Omental fat pad (tissue), 4 donors: ENCODE measurements at places on chromosomes 2 and 18. TPM values are rescaled to one million over a fixed set of nuclear protein-coding genes. Genes with fewer than 3 reads are reported as not detected.

DNA sequence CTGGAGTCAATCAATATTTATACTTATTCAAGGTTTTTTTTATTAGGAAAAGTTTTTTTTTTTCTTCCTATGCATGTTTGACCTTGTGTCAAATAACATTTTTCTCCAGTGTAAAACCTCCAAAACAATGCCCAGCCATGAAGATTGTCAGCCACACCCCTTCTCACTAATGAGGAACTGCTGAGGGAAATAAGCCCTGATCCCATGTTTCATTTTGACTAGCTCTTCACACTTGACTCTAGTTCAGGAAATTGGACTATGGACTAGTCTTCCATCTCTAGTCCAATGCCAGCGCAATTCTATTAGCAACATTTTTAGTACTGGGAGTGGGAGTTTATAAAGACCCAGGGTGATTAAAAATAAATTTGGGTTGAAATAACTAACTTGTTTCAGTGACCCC is 275.6 kb upstream of the CXCR4 start:
- DNase-seq: no peak

DNA sequence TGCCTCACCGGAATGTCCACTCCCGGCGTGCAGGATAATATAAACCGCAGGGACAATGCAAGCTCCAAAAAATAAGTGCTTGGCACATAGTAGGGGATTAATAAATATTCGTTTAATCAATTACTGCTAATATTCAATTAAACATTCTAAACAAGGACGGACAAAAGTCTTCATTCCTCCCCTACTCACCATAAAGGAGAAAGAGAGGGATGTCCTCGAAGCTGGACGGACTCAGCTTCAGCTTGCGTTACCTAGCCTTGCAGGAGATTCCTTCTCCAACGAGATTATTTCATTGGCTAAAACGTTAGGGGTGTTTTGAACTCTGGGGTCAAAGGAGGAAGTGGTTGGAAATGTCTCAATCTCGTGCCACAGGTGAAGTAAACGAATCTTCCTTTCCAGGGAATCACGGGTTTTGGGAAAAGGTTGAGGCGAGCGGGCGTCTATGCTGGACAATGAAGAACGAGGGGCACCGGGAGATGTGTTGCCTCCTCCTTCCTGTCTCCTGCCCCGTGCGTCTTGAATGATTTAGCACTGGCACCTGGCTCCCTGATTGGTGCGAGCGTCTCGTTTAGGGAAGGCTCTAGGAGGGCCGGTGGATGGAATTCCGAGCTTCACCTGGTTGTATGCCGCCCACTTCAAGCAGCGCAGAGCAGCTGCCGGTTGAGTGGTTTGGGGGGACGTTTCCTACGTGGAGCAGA is 2.0 kb upstream of the GAD1 start:
- no peak for DNase-seq

DNA sequence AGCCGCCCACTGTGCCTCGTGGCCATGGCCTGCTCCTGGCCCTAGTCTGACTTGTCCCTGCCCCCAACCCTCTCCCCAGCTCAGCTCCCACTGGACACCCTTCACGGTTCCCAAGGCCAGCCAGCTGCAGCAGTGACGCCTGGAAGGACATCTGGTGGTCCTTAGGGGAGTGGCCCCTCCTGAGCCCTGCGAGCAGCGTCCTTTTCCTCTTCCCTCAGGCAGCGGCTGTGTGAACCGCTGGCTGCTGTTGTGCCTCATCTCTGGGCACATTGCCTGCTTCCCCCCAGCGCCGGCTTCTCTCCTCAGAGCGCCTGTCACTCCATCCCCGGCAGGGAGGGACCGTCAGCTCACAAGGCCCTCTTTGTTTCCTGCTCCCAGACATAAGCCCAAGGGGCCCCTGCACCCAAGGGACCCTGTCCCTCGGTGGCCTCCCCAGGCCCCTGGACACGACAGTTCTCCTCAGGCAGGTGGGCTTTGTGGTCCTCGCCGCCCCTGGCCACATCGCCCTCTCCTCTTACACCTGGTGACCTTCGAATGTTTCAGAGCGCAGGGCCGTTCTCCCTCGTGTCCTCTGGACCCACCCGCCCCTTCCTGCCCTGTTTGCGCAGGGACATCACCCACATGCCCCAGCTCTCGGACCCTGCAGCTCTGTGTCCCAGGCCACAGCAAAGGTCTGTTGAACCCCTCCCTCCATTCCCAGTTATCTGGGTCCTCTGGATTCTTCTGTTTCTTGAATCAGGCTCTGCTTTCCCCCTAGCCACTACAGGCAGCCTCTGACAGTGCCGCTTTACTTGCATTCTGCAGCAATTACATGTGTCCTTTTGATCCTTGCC is 35.8 kb downstream of the ANO7 start:
- no peak for DNase-seq

- DNase-seq: no peak
These were observed 442.3 kb upstream of the RGPD4 start for GRCh38 chr2:107384422-107384821.

GRCh38 chr2:230457073-230457768 is 41.2 kb downstream of the SP100 start:
- no peak for DNase-seq

GRCh38 chr18:24831871-24832665 is 371.6 kb downstream of the HRH4 start:
- DNase-seq: no peak

GRCh38 chr2:202158796-202159195 is 79.6 kb downstream of the SUMO1 start:
- DNase-seq: no peak

GRCh38 chr18:41940506-41941215 is 14.4 kb upstream of the PIK3C3 start:
- no peak for DNase-seq

GRCh38 chr2:202736826-202737225 is 102.1 kb downstream of the FAM117B start:
- no peak for DNase-seq

DNA sequence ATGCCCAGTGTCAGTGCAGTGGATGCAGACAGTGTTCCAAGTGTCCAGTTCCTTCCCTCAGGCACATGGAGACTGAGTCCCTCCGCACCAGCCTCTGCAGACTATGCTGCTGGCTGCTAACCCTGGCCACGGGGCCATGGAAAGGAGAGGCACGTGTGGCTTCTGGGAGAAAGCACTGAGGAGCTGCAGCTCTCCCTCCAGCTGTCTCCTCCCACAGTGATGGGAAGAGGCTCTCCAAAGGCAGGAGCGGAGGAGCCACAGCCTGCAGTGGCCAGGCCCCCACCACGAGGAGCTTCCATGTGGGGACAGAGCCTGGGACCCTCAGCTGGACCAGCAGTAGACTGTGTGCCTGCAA is 141.1 kb downstream of the NDUFA10 start:
- no peak for DNase-seq

GRCh38 chr2:145524836-145525235 is 1004.9 kb upstream of the ZEB2 start:
- DNase-seq: no peak

DNA sequence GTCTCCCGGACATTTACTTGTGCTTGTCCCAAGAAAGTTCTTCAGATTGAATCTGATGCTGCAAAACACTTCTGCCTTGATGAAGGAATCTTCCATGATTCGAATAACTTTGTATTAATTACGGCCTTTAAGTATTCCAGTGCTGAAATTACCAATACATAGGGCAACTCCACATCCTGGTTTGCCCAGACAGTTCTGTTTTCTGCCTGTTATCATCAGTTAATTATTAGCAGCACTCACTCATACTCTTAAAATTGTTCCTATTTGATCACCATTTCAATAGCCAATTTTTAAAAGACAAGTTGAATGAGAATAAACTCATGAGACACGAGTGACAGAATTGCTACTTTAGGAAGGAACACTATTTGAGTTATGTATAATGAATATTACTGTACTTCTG is 620.7 kb upstream of the ZEB2 start:
- no peak for DNase-seq

- DNase-seq: no peak
These were observed 27.0 kb upstream of the ST3GAL5 start for GRCh38 chr2:85915606-85916303.

DNA sequence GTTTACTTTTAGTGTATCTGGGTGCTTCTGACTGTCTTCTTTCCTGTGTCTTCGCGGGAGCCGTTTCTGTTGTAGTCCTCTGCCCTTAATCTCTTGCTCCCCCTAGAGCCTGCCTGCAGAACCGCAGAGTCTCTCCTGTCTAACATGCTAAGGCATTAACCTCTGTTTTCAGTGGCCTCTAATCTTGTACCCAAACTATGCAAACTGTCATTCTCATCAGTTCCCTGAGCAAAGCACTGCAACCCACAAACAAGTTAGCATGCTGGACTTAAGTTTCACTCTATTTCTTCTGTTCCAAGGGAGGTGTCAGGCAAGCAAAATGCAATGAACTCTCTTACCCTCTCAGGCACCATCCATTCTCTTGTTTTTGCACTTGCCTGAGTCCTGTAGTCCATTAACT is 138.4 kb downstream of the OTX1 start:
- no peak for DNase-seq

DNA sequence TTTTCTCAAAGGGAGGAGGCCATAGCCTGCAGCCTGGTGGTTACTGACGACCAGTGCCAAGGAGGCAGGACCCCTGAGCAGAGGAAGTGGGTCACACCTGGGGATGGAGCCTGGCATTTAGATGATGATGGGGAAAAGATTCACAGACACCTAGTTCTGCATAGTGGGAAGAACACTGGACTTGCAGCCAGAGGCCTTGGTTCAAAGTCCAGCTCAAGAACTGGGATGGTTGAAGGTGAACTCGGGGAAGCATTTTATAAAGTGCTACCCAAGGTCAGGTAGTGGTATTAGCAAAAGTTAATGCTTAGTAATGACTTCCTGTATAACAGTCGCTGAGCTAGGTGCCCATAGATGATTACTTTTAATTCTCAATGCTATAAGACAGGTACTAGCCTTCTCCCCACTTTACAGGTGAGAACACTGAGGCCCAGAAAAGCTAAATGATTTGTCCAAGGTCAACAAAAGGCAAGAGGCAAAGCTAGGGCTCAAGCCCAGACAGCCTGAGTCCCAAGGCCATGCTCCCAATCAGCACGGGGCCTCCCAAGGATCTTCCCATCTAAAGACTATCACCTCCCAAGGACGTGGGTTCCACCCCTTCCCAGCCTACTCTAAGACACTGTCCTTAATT is 134.4 kb downstream of the TNS1 start:
- no peak for DNase-seq

GRCh38 chr18:8084160-8084559 is 517.0 kb downstream of the PTPRM start:
- no peak for DNase-seq

DNA sequence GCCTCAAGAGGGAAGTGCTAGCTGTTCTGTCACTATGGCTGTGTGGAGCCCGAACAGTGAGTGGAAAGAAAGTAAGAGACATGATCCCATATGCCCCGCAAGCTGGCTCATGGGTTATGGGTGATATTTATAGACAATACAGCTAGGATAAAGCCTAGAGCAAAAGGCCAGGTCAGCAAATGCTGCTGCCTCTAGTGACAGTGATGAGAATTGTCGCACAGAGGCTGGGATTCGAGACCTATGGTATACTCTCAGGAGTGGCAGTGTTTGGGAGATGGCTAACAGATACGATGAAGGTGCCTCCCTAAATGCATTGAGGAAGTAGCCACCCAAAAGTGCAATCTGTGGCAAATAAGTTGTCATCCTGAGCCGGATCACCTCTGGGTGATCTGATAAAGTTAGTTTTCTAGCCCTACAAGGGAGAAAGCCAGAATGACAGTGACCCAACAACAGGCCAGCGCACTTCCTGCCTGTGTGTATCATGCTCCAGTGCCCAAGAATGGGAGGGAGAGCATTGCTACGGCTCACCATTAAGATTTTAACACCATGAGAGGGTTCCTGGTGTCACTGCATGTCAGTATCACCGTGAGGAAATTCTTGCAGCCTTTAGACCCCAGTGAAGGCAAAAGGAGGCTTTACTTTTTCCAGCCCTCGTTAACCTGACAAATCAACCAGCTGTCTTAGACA is 92.2 kb upstream of the TGFA start:
- DNase-seq: no peak

DNA sequence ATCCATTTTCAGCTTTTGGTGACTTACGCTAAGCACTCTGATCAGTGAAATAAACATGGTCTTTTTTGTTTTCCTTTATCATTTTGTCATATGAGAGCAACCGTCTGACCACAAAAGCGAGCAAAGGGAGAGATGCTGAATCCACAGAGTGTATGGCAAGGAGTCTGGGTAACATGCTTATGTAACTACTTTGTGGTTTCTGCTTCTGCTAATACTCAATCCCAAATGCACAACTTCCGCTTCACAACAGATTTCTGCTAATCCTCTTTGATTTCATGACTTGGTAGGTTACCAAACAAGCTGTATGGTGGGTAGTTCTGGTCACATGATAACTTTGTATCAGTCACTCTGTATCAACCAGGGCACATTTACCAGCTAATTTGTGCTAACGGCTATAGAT is 908.4 kb upstream of the CRIM1 start:
- DNase-seq: no peak

GRCh38 chr2:177588671-177589070 is 196.1 kb downstream of the AGPS start:
- DNase-seq: no peak

GRCh38 chr2:7022492-7023385 is 105.5 kb downstream of the RNF144A start:
- DNase-seq: no peak

GRCh38 chr2:51145761-51146160 is 113.8 kb upstream of the NRXN1 start:
- no peak for DNase-seq

GRCh38 chr2:20953146-20953824 is 90.6 kb downstream of the APOB start:
- DNase-seq: no peak

DNA sequence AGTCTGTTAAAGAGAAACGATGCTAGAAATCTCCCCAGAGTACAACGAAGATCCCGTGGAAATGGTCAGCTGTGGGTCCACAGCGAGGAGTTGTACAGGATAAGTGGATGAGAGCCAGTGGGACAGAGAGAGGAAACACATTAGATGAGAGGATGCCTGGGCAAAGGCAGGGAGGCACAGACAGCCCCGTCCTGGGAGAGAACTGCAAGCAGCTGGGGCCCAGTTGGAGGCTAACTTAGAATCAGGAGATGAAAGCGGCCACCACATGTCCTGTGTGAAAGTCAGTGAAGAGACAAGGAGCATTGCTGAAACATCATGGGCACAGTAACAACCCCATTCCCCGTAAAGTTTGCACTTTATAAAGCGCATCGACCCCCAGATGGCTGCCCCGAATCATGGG is 157.5 kb downstream of the RAPGEF4 start:
- no peak for DNase-seq

DNA sequence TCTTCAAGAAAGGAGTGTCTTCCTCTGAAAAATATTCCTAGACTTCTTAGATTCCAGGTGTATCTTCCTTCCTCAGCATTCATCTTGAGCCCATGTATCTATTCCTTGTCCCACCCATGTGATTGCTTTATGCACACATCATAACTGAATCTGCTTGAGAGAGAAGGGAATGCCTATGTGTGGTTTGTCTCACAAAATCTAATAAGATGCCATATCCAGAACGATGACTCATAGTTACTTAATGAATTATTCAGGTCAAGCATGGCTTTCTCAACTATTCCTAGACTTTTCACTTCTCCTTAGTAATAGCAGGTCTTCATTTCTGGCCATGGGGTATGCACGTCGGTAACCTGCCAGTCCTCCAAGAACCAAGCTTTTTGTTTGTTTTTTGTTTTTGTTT is 121.8 kb downstream of the SETBP1 start:
- no peak for DNase-seq

Gene CFAP221
- total RNA-seq: not detected

Gene KCNE4
- 4.8 TPM for total RNA-seq

Gene RFTN2
- 27.3 TPM for total RNA-seq

Gene OR6B2
- total RNA-seq: not detected

Gene DLGAP1
- total RNA-seq: 1.5 TPM

Gene EPHA4
- 18.5 TPM for total RNA-seq

Gene L3MBTL4
- total RNA-seq: 8.2 TPM

Gene MBOAT2
- 8.9 TPM for total RNA-seq

Gene CYTIP
- total RNA-seq: 26.1 TPM

Gene OSBPL1A
- total RNA-seq: 111 TPM

Gene MOGAT1
- not detected for total RNA-seq

Gene CPLX4
- not detected for total RNA-seq

Gene NT5DC4
- total RNA-seq: not detected
